LHCN-M2 (cell line): ENCODE measurements at places on chromosomes 2 and 18. TPM values are rescaled to one million over a fixed set of nuclear protein-coding genes. Genes with fewer than 3 reads are reported as not detected.

- no peak for DNase-seq
These were observed 55.2 kb downstream of the BCL11A start for GRCh38 chr2:60498127-60498815.

Gene C2orf66
- total RNA-seq, result 0.32 TPM in 1 of 2 replicates, not detected in the other

DNA sequence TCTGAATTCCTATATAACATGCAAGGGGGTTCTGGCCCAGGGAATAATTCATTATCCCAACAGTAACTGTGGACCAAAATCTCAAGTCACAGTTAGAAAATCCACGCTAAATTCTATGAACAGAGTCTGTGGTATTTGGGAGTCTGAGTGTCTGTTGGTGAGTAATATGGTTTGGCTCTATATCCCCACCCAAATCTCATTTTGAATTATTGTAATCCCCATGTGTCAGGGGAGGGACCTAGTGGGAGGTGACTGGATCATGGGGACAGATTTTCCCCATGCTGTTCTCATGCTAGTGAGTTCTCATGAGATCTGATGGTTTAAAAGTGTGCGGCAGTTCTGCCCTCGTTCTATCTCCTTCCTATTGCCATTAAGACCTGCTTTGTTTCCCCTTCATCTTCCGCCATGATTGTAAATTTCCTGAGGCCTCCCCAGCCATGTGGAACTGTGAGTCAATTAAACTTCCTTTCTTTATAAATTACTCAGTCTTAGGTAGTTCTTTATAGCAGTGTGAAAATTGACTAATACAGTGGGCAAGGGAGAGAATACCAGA lies 68.3 kb downstream of the NBAS start:
- peak; percentile 8 for DNase-seq

- DNase-seq, result peak; percentile 43
These were observed 1.4 kb downstream of the SPATS2L start for GRCh38 chr2:200307724-200308545.

- no peak for DNase-seq
These were observed 4.5 kb upstream of the SLC4A5 start for GRCh38 chr2:74347742-74348141.

Gene CIDEA
- total RNA-seq, result not detected in 2 replicates

- DNase-seq, result no peak
These were observed 1.8 kb downstream of the NMI start for GRCh38 chr2:151287513-151288250.

GRCh38 chr18:65651192-65651591 lies 99.6 kb upstream of the CDH7 start:
- DNase-seq, result no peak

Gene PMS1
- total RNA-seq, result 22.2 and 27.9 TPM in 2 replicates

Gene EGR4
- not detected in 2 replicates for total RNA-seq

- DNase-seq, result peak; percentile 6
These were observed 193.3 kb downstream of the ANKRD30B start for GRCh38 chr18:14941256-14941655.

Gene DAPL1
- total RNA-seq, result 0.34 TPM in 1 of 2 replicates, not detected in the other

DNA sequence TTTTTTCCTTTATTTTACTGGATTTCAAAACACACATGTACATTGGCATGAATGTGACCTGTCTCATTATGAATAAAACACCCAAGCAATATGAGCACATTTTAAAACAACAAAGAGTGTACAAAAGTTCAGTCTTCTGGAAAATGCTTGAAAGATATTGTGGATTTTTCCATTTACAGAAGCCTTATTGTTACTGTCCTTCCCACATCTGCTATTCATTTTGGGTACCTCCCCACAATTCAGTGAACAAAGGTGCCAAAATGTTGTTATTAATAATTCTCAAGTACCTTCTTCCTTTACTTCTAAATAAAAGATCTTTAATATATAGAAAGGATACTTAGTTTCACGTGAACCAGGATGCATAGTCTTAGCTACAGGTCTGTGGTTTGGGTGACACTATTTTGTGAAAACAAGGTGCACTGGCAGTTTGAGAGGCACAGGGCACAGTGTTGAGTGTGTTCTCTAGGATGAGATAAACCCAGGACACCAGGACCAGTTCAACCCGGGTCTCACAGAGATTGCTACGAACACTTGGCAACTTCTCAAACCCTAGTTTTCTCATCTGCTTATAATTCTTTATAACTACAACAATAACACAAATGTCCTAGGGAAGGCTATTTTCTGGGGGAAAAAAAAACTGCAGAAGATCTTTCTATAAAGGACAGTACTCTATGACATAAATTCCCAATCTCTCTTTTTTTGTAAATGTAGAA lies 84.5 kb upstream of the GALNT5 start:
- DNase-seq, result peak; percentile 81

Gene CRYGA
- total RNA-seq, result not detected in 2 replicates
